ENCODE measurements at places on chromosomes 5 and 9.

GRCh38 chr5:1179383-1179715 is 22.0 kb upstream of the SLC6A19 start:
- DNase-seq, result no peak

DNA sequence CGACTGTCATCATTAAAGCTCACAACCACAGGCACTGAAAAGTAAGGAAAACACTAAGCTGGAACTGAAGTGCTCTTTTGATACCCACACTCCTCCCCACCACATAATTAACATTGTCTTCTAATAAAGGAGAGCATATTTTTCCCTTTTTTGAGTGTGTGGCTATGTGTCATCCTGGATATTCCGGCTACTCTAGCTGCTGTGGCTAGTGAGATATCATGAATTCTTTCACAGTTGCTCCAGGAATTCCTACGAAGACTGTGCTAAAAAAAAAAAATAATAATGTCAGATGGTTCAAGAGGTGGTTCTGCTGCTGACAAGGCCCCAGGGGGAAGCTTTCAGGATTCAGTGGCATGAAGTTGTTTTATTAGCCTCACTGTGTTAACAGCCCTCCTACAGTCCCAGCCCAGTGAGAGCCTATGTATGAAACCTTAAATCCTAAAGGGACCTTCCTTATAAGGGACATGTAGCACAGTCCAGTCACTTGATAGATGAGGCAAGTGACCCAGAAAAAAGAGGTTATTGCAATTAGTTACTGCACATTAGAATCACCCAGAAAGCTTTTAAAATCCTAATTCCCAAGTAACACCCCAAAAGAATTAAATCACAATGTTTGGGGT is 46.6 kb downstream of the TMEM252 start:
- DNase-seq, result no peak

GRCh38 chr5:175021321-175021720 is 296.9 kb downstream of the MSX2 start:
- DNase-seq, result no peak

DNA sequence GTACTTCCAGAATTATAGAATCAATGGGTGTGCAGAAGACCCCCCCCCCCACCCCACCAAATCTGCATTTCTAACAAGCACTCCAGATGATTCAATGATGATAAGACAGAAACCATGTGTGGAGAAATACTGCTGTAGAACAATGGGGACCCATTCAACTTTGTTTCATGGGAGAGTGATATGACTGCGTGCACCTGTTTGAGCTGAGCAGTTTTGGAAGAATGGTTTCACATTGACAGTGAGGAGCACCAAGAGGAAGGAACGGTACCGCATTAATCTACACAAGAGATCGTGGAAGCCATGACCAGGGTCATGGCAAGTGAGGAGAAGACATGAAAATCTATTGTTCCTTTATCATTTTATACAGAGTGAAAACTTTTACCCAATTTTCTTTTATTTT is 202.7 kb downstream of the CD180 start:
- no peak for DNase-seq

DNA sequence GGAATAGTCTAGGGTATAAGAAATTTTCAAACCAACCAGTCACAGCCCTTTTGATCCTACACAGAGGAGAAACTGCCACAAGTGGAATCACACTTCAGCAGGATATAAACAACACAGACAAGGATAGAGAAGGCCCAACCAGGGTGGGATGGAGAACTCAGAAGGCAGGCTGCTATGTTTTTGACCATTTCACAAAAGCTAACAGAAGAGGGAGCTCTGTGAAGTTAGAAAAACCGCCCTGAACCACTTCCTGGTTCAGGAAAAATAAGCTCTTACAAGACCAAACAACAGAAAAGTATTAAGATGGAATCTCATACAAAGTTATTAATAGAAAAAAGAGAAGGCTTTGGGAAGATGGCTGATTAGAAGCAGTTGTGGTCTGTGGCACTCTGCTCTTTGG is 960 bp upstream of the IFNB1 start:
- no peak for DNase-seq

DNA sequence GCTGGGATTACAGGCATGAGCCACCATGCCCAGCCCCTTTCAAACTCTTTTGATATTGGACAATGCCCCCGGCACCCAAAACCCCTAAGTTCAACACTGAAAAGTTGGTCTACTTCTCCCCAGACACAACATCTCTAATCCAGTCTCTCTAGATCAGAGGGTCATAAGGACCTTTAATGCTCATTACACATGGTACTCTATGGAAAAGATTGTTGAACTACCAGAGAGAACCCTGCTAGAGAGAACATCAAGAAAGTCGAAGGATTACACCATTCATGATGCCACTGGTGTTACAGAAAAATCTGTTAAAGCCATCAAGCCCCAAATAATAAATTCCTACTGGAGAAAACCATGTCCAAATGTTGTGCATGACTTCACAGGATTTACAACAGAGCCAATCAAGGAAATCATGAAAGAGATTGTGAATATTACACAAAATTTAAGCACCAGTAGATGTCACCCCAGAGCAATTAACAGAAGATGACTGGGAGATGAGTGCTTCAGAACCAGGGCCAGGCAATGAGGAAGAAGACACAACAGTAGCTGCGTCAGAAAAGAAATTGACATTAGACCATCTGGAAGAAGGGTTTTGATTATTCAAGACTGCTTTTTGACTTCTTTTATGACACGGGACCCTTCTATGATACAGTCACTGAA is 28.3 kb upstream of the NIPAL4 start:
- DNase-seq, result no peak

DNA sequence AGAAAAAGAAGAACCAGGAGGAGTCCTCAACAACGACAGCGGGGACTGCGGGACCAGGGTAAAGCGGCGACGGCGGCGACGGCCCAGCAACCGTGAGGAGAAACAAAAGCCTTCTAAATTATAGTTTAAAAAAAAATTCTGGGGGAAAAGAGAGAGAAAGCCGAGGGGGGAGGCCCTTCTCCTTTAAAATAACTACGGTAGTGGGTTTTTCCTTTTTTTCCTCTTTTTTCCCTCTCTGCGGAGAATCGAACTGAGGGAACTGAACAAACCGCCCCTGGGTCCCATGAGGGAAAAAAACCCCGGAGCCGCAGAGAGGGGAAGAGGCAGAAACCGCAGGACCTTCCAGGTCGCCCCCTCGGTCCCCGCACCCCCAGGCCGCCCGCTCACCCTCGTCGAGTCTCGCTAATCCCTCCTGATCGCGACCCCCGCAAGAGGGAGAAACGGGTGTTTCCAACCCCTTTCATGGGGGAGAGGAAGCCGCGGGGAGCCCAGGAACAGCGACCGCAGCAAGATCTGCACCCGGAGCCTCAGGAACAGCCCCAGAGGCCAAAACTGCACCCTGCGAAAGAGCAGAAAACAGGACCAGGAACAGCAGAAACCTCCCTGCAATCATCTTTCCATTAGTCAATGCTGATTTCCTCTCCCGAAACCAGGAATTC is 453 bp downstream of the CPEB4 start:
- DNase-seq, result no peak

DNA sequence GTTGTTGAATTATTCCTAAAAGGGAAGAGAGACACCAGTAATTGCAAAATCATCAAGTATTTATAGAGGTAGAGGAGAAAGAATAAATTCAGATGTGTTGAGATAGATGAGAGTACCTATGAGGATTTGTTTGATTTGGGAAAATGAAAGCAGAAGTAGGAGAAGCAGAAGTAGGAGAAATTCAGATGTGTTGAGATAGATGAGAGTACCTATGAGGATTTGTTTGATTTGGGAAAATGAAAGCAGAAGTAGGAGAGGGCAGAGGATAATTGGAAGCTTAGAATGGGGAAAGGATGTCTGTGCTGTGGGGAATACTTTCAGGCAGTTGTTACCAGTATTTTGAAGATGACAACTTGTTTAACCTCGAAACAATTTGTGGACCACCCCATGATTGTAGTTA is 35.1 kb upstream of the ZCCHC7 start:
- no peak for DNase-seq

DNA sequence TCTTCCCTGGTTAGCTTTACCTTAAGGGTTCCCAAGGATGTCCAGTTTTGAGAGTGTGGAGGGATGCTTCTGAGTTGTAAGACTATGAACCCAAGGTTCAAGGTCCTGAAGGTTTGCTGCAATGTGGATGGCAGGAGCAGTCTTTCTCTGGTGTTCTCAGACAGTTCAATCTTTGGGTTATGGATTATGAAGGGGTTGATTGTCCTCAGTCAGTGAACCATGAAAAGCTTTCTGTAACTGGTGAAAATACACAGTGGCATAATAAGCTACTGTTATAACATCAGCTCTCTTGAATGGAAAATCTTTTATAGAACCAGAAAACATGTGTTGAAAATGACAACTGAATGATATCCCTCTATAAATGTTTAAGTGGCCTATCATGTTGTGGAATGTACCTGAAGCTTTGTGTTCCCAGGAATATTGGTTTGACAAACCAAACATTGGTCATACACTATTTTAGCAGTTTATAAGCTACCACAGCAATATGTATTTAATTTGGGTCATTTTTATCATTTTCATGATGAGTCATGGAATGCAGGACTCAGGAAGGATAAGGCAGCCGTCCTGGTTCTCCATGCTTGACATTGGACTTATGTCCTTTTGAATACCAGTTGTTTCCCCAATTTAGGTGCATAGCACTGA is 1041.8 kb upstream of the ARRDC3 start:
- DNase-seq, result no peak
